ENCODE measurements at places on chromosomes 7 and 10. TPM values are rescaled to one million over a fixed set of nuclear protein-coding genes. Genes with fewer than 3 reads are reported as not detected.

STEAP1 gene
- 0.34 TPM for polyA plus RNA-seq

MYOZ1 gene
- polyA plus RNA-seq, result 0.28 TPM

DPYSL4 gene
- 33.1 TPM for polyA plus RNA-seq

SPDYE2 gene
- 0.15 TPM for polyA plus RNA-seq

SUGCT gene
- 4.2 TPM for polyA plus RNA-seq

PDE6C gene
- polyA plus RNA-seq, result not detected

FANK1 gene
- 0.53 TPM for polyA plus RNA-seq
